ENCODE measurements at places on chromosomes 7 and 10.

- DNase-seq: no peak
These were observed 25.5 kb downstream of the JAZF1 start for GRCh38 chr7:28155019-28155660.

DNA sequence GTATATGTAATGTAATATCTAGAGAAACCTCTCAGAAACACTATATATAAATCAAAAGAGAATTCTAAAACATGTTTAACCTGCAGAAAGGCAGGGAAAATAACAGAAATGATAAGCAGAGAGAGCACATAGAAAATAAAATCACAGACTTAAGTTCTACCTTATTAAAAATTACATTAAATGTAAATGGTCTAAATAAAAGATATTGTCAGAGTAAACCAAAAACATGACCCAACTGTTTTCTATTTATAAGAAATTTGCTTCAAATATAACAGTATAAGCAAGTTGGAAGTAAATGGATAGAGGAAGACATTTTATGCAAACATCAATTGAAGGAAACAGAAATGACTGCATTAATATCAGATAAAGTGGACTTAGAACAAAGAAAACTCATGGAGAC lies 43.4 kb downstream of the HECTD2 start:
- DNase-seq: no peak

- no peak for DNase-seq
These were observed 188.6 kb downstream of the MDFIC start for GRCh38 chr7:115110523-115110922.

GRCh38 chr10:20381761-20382160 lies 515.4 kb downstream of the NEBL start:
- DNase-seq: no peak

GRCh38 chr7:124072603-124073309 lies 39.9 kb upstream of the TMEM229A start:
- DNase-seq: peak; percentile 22

DNA sequence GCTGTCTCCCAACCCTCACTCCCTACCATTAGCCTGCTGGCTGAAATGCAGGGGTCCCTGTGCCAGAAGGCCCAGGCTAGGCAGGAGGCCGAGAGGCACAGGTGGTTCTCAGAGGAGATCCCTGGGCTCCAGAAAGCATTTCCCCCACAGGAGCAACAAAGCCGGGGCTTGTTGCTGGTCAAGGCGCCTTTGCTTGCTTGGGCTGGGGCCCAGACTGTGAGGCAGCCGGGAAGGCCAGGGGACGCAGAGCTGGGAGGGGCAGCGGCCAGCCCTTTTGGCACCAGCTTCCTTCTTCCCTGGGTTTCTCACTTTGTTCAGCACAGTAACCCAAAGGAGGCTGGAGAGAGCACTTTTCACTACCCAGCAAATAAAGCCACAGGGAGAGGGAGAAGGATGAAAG lies 48.6 kb downstream of the FBXW4 start:
- DNase-seq: no peak

DNA sequence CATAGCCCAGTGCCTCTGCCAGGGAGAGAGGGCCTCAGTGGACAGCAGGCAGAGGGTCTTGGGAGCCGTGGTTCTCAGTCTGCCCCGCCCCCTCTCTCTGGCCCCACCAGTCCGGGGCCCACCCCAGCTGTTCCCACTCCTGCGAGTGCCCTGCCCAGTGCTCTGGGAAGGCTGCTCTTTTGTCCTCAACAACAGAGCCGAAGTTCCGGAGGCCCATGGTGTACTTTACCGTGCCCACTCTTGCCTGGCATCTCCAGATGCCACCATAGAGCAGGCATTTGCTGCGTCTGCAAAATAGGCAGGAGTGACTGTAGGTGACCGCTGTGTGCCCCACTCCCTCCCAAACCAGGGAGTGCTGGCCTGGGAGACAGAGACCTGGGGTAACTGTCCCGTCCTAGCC lies 29.3 kb upstream of the PCBD1 start:
- no peak for DNase-seq

DNA sequence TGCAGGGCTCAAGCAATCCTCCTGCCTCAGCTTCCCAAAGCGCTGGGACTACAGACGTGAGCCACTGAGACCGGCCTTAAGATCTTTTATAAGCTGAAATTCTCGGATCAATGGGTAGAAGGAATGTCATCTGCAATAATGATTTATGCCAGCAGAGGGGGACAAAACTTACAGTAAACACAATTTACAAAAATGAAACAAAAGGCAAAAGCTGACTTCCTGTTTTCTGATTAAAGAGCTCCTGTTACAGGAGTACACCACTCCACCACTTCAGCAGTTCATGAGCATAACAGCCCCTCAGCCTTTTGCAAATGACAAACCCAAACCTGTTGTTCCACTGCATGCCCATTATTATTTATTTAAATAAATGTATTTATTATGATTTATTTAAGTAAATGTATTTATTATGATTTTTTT lies 88.5 kb upstream of the ATP6V0A4 start:
- peak; percentile 72 for DNase-seq

DNA sequence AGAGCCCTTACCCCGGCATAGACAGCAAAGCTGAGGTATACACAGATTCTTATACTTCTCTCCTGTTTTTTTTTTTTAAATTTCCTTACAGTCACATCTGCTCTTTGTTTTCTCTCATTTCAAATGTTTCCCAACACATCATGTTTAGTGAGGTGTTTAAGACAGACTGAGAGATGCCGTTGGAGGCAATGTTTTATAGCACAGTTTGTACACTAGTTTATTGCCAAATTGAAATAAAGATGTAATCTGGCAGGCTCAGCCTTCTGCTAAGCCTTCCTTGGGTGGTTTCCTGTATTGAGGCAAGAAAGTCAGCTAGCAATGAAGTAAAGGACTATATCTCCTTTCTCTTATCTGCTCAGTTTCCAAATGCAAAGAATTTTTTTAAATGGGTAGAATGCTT lies 393.4 kb downstream of the SORCS1 start:
- DNase-seq: no peak

DNA sequence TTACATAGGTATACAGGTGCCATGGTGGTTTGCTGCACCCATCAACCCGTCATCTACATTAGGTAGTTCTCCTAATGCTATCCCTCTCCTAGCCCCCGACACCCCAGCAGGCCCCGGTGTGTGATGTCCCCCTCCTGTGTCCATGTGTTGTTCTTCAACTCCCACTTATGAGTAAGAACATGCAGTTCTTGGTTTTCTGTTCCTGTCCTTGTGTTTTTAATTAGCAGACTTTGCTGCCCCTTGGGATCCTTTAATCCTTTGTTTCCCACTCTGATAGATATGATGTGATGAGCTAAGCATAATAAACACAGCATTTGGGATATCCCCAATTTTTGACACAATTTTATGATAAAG lies 71.1 kb upstream of the PALS2 start:
- DNase-seq: no peak

- no peak for DNase-seq
These were observed at the start of gene LHFPL3 for GRCh38 chr7:104328296-104328969. Gene LHFPL3 (plus strand): TSS chr7:104328603.

- DNase-seq: no peak
These were observed 116.8 kb downstream of the ITIH5 start for GRCh38 chr10:7550013-7550412.

DNA sequence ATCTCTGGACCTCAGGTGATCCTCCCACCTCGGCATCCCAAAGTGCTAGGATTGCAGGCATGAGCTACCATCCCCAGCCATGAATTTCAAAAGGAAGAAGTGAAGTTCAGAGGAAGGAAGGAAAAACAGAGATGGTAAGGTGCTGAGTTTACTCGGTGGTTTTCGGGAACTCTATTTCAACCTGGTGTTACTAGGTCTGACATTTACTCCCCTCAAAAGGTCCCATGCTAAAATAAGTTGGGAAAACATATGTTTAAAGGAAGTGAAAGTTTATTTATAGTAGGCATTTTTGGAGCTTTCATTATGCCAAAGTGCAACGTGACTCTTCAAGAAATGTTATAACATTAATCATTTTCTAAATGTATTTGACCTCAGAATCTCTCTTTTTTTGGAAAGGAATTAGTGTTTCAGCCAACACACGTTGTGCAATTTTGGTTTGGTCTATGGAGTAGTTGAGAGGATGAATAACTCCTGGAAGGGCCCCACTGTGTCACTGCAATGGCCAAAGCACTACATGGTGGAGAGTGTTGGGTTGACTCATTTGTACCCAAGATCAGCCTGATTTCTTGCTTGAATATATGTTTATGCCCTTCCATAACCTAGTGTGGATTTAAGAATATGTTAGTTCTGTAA lies 114.7 kb upstream of the FAM171A1 start:
- DNase-seq: peak; percentile 88

- no peak for DNase-seq
These were observed 688 bp downstream of the ORAI2 start for GRCh38 chr7:102434039-102434486.

DNA sequence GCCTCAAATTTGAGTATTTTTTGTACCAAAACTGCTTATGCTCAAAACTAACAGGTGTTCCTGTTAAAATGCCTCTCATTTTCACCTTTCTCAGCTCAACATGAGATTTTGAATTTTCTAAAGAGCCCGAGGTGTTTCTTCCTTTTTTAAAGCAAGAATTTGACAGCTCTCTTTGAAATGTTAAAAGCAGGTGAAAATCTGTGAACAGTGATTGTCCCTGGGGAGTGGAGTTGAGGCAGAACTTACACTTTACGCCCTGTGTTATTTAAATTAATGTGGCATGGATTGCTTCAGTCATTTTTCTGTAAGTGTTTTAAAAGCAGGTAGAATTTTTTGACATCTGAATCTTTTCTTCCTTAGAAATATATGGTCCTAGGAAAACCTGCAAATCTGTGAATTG lies 9.2 kb upstream of the GPR15LG start:
- DNase-seq: no peak

GRCh38 chr10:128419466-128420019 lies 293.3 kb upstream of the MKI67 start:
- DNase-seq: no peak

GRCh38 chr7:43460733-43461348 lies 122.1 kb upstream of the STK17A start:
- DNase-seq: no peak

GRCh38 chr10:56383806-56384205 lies 22.7 kb upstream of the ZWINT start:
- no peak for DNase-seq

- no peak for DNase-seq
These were observed 44.0 kb downstream of the SEM1 start for GRCh38 chr7:96665689-96666088.

GRCh38 chr10:121188005-121188404 lies 336.8 kb downstream of the WDR11 start:
- no peak for DNase-seq

DNA sequence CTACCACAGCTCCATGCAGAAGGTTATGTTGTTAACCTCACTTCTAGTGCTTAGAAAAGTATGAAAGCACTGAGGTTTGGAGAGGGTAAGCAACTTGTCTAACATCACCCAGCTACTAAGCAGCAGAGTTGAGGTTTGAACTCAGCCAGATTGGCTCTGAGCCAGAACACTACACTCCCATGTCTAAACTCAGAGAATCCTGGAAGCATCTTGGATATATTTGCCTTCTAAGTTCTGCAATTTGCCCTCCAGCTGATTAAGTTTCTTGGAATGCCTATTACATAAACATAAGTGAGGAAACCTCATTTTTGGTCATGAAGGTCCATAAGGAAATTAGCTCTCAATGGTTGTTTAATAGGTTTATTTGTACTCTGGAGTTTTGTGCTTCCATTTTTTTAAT lies 78.1 kb upstream of the PHYHIPL start:
- peak; percentile 87 for DNase-seq

GRCh38 chr7:74138334-74138867 lies 35.8 kb upstream of the EIF4H start:
- no peak for DNase-seq

- no peak for DNase-seq
These were observed 466.5 kb downstream of the PLXNA4 start for GRCh38 chr7:132109769-132110168.

- no peak for DNase-seq
These were observed 37.4 kb upstream of the BET1 start for GRCh38 chr7:94041529-94041928.

DNA sequence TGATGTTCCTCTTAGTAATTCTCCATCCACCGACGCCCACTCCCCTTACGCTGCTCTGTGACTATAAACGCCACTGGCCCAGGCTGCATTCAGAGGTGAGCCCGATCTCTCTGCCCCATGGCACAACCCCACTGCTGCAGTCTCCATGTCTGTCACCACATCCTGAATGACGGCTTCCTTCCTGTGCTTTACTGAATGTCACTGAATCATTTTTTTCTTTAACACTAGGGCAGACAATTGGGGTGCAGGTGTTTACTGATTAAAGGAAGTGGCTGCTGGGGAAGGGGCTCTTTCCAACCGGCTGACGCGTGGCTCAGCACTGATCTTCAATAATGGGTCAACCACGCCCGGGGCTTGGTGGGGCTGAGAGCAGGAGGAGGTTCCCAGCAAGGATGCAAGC lies 208.3 kb downstream of the USP6NL start:
- no peak for DNase-seq

GRCh38 chr10:33327751-33328150 lies 6.7 kb downstream of the NRP1 start:
- DNase-seq: no peak

GRCh38 chr10:58731276-58731675 lies 218.6 kb downstream of the BICC1 start:
- DNase-seq: no peak

- no peak for DNase-seq
These were observed 12.2 kb upstream of the CLCN1 start for GRCh38 chr7:143303733-143304132.

- DNase-seq: no peak
These were observed 38.9 kb downstream of the ANKMY2 start for GRCh38 chr7:16606704-16607103.

DNA sequence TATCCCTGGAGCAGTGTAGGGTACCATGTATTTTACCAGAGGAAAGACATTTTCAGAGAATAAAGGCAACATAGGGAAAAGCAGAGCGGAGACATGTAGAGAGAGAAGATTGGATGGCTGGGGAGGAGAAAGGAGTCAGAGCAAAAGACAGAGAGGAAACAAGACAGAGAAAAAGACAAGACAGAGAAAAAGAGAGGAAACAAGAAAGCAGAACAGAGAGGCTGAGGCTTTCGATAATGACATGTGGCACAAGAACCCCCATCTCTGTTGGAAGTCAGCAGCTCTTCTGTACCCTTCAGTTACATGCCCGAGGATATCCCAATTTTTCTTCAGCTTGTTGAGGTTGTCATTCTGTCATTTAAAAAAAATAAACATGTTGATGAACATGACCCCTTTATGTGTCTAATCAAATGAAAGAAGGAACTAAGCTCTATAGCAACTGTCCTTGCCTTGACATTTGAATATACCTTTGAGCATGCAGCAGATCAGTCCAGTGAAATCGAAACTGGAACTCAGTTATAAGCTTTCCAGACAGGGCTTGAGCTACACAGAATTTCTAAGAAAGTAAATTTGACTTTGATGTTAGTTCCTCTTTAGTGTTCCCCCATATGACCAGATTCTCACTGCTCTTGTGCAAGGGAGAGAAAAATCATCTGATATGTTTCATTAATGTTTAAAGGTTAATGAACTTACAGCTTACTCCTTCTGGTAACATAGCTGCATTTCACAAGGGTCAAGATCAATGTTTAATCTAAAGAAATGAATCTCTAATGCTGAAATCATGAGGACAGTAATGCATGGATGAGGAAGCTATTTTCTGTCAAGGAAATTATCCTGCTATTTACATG lies 75.1 kb upstream of the SP4 start:
- DNase-seq: no peak
